ENCODE measurements at places on chromosomes 4 and X.

- DNase-seq, result no peak
Observed at GRCh38 chr4:74109870-74110605, 11.0 kb upstream of the CXCL2 start.

DNA sequence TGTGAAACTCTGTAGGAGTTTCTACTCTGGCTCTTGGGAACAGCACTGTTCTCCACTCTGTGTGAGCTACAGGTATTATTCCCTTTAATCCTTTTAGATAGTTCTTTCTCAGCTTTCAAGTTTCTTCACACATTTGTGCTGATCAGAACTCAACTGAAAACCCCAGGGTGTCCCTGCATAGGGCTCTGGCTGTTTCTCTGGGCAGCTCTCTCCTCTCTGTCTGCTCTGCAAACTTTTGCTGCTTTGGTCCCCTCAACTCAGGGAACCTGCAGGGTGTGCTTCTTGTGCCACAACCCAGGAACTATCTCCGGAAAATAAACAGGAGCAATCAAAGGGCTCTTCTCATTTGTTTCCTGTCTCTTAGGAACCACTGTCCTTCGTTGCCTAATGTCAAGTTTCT, 196.6 kb upstream of the GABRA2 start:
- DNase-seq, result no peak

DNA sequence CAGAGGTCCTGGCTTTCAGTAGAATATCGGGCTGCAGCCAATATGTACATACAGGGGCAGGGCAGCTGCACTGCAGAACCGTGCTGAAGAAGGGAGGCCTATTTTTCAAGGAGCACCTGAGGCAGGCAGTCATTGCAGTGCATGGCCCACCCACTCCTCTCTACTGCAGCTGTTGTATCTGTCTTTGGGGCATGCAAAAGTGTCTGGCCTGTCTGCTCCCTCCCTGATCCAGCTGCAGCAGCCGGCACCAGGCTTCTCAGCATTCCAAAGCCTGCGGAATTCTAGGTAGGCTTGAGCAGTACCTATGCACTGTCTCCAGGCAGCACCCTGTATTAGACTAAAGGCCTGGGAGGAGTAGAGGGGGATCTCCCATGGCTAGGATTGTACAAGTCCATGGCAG, 415.2 kb upstream of the MAGEB16 start:
- no peak for DNase-seq

DNA sequence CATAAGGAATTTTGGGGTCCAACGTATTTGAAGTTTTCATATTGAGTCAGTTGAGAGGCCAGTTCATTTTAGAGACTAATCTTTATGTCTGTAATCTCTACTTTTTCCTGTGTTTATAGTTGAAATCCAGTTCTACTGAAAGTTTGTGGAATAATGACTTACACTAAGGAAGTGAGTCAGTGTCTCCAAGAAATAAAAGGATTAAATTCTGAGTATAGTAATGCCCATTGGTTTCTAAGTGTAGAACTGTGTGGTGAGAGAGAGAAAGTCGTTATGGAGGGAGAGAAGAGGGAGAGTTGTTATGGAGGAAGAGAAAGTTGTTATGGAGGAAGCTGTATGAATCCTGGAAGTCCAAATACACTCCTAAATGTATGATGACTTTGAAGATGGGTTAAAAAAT, 264.6 kb upstream of the HAND2 start:
- DNase-seq, result no peak

DNA sequence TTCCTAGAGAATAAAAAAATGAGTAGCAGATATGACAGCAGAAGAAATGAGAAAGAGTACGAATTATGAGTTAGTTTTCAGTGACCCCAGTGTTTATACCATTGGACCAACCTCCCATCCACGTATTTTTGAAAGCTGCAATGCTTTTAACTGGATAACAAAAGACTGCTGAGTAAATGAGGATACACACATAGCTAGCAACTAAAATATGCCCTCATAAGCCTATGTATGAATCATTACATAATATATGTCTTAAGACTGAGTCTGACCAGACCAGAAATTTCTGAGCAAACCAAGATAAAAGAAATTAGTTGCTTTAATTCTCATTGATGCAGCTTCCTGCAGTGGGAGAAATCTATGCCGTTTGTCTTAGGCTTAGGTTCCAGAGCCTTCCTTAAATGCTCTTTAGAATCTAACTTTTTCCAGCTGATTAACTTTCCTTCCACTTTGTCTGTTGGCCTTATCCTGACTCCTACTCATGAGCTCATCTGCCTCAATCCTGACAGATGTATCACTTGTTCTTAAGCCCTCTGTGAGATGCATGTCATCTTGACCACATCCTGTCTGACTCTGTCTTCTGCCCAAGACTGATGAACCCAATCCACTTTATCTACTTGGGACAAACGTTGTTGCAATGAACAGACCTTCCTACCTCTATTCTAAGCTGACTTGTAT, 301.4 kb upstream of the AADAT start:
- DNase-seq, result no peak

DNA sequence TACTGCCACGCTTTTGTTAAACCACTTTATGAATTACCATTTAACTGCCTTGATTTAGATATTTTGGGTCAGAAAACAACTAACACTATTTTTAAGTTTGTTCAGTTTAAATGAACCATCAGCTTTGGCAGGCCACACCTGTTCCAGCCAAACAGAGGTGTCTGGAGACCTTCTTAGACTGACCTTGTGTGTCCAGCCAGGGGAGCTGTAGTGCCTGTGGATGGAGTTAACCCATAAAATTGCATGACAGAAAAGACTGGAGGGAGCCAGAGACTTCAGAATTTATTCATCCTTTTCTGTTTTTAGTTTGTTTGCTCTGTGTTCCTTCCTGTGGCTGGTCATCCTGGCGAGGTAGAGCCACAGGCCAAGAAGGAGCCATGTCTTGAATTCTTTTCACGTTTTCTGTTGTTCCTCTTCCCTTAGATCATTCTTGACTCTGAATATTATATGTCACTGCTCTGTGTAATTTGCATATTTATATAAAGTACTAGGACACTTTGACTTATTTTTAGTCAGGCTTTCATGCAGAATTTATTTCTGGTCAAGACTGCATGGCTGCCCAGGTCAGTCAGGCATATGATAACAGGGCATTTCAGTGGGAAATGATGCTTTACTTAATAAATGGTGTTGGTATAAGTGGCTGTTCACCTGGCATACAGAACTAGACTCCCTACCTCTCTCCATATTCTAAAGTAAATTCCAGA, 26.7 kb downstream of the HERC3 start:
- DNase-seq, result no peak

DNA sequence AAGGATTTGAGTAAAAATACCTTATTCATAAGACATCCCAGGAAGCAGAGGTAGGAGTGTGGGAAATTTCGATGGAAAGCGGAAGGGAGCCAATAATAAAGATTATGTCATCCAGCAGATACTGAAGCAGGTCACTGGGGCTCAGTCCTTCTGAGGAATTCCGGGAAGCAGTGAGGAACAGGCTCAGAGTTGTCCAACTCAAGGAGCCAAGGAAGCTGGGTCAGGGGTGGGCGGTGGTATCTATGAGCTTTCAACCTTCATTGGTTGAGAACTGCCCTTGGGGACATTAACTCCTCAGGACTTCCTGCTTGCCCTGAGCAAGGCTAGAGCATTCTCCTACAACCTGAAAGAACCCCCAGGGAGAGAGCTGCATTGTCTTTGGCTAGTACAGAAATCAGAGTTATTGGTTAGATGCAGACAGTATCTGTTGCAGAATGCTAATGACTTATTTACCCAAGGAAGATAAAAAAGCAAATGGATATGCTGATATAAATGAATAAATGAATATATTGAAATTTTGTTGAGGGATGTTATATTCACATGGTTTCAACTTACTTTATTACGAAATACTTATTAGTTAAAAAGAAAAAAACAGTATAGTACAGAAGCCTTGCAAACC, 68.2 kb downstream of the DMP1 start:
- no peak for DNase-seq

GRCh38 chrX:115940888-115941332, 229.6 kb upstream of the AGTR2 start:
- DNase-seq, result peak; percentile 78

DNA sequence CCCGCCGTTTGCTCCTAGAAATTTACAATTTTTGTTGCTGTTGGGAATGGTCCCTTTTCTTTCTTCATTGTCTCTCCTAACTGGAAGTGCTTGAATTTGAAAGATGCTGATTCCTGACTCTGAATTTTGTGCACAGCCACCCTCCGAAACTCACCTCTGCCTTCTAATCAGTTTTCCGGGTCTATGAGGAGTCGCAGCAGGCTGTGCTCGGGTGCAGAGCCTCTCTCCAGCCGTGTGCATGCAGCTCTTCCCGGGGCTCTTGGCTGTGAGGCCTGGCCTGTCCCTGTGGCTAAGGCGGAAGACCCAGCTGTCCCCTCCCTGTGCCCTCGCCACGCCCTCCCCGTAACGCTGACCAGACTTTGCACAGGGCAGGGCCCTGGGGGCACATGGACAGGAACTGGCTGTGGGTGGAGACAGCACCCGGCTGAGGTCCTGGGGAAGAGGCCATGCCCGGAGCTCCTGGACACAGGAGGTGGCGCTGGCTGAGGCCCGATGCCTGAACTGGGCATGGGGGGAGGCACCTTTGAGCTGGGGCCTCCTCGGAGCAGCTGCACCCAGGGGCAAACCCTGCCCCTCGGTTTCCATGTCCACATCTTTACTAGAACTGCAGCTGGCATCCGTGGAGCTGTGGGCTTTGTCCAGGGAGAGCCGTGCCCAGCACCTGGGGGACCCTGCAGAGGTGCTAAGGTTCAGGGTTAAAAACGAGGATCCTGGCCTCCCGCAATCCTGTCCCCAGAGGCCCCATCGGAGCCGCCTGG, 32.6 kb upstream of the SPON2 start:
- no peak for DNase-seq

- no peak for DNase-seq
Observed at GRCh38 chr4:6492027-6492590, 19.7 kb upstream of the PPP2R2C start.

GRCh38 chr4:7964459-7964858, 24.8 kb upstream of the AFAP1 start:
- no peak for DNase-seq

- peak; percentile 2 for DNase-seq
Observed at GRCh38 chr4:169907705-169908104, 118.5 kb downstream of the MFAP3L start.

DNA sequence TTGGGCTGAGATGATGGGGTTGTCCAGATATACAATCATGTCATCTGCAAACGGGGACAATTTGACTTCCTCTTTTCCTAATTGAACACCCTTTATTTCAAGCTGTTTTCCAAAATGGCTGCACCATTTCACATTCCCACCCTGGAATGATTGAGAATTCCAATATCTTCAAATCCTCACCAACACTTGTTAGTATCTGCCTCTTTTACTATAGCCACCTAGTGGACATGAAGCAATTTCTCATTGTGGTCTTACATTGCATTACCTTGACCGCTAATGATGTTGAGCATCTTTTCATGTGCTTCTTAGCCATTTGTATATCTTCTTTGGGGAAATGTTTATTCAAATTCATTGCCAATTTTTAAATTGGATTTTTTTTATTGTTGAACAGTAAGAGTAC, 364.8 kb downstream of the SMARCA1 start:
- no peak for DNase-seq

GRCh38 chr4:48462363-48462762, 20.8 kb upstream of the SLC10A4 start:
- no peak for DNase-seq

GRCh38 chr4:99405433-99406115, 29.6 kb downstream of the ADH7 start:
- DNase-seq, result peak; percentile 18

All from stimulated activated naive B cell treated with anti-CD40 and anti-IgM and Interleukin-4, amounts not matched to agents 10 μg/mL and 1 μg/mL and 100 μg/mL, for 72 hours (primary cell).